Activated T-helper 17 cell treated with anti-CD3 and anti-CD28 coated beads, Interleukin-2, amount 50 U/mL, for 72 hours (primary cell): ENCODE measurements at places on chromosomes 2 and 18. TPM values are rescaled to one million over a fixed set of nuclear protein-coding genes. Genes with fewer than 3 reads are reported as not detected.

GRCh38 chr2:11798701-11799435 is 52.4 kb downstream of the LPIN1 start:
- no peak for ATAC-seq

DNA sequence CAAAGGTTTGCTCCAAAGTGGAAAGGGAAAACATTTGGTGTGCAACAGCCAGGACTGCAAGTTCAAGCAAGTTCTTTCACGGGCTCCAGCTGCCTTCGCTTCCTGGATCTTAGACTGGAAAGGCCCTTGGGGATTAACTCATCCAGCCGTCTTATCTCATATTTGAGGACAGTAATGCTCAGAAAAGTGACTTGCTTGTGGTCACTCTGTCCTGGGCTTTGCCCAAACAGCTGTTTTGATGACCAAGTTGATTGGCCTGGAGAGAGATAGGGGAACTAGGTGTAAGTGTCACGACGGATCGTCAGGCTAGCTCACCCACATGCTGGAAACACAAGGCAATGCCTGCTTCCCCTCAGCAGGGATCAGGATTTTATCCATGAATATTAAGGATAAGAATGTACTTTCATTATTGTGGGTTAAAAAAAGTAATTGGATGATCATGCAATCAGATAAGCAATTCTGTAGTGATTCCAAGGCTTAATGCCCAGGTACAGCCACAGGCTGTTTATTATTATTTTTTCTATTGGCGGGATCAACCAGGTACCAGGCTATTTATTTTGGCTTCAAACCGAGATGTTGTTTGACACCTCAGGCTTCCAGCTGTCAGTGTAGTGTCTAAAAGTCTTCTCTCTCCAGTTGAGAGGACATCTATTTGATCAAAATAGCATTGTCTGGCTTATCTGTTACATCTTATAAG is 162.5 kb upstream of the EPAS1 start:
- ATAC-seq = no peak

GRCh38 chr2:96146153-96146880 is 1.1 kb upstream of the DUSP2 start:
- ATAC-seq = peak; percentile 46

GRCh38 chr18:13800505-13801259 is 23.3 kb upstream of the MC5R start:
- peak; percentile 75 for ATAC-seq

DNA sequence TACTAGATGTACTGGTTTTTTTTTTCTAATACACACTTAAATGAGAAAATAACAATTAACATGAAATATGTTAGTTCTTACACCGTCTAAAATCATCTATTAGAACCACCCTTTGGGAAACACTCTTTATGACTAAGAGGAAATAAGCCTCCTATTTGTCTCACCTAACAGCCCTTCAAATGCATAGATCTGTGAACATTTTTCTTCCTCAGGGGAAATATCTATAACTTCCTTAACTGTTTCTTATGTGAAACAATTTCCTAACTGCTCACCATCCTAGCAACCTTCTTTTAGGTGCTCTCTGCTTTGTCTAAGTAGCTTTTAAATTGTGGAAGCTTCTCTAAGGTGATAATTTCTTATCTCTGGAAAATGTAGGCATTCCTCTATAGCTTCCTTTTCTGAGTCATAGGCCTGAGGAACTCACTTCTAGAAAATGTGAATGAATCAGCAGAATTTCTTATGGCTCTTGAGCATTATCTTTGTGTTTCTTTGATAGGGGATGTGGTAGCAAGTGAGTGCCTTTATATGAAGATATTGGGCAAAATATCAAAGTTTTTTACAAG is 56.1 kb downstream of the CNTNAP5 start:
- ATAC-seq = no peak

GRCh38 chr2:59204040-59204439 is 962.9 kb upstream of the FANCL start:
- ATAC-seq = no peak

DNA sequence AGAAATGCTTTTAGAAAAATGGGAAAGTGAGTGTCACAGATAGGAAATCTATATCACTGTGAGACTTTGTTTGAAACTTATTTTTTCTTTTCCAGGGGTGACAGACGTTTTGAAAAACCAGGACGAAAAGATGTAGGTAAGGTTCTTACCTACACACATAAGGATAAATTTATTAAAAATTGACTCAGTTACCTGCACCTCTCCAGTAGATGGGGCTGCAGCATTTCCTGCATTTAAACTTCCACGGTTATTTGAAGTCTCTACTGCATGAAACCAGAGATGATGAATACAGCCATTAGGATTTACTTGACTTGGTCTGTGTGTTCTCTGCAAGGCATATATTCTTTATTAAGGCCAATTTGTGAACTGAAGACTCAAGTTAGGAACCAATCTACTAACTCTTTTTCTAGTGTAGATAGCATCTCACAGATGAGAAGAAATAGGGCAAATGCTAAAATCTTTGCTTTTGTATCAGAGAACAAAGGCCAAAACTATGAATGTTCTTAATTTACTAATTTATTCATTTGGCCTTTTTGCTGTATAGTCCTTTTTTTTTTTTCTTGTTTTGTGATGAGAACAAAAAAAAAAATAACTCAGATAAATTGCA is 15.0 kb downstream of the KCNJ13 start:
- ATAC-seq = peak; percentile 48

- ATAC-seq = peak; percentile 76
Measured at GRCh38 chr2:157480182-157480961, 36.5 kb upstream of the CYTIP start.

GRCh38 chr18:11909591-11910026 is 1.5 kb upstream of the MPPE1 start:
- peak; percentile 23 for ATAC-seq

DNA sequence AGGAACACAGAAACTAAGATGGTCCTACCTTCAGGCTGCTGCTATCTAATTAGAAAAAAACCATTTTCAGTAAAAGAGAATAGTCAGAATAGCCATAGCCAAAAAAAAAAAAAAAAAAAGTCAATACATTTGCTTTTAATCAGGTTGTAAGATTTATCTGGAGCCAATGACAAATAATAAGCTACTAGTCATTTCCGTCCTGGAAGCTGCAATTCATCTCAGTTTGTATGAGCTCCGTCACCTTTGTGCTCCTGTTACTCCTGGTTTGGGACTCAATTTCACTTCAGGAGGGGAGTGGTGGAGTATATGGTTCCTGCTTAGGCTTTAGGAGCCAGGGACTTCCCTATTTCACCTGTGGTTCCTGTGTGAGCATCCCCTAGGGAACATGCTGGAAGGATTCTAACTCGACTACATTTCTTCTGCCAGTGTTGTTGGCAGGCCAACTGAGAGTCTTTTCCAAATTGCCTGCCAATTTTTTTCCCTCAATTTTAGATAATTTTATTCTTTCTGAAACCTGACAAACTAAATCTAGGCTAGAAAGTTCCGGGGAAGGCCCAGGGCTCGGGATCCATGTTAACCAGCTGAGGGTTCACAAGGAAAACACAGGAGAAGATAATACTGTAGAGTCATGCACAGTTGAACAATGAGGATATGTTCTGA is 481.8 kb downstream of the DLGAP1 start:
- no peak for ATAC-seq

DNA sequence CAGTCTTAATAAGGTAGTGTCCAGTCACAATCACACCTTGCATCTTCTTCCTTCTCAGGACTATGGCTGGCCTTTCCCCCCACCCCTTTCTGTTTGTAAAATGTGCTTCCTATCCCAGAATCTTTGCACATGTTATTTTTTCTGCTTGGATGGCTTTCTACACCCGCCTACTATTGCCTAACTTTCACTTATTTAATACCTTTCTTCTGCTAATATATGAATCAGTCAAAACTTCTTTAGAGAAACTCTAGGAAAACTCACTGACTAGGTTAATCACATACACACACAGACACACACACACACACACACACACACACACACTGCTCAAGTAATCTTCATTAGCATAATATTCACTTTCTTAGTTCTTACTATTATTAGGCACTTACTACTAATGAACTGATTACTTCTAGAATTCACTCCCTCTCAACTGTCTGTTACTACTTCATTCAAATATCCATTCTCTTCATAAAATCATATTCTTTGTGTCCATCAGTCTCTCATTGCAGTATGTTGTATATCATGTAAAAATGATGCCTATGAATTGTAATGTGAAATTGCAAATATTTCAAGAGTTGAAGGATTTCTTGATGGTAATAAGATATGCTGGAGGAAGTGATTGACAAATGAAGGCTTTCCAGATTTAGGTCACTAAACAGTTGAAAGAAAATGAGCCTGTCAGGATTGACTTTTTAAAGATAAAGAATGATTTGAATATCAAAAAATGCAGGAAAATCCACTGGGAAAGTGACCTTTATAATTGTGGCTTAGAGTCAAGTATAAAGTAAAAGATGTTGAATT is 51.2 kb downstream of the CLIP4 start:
- no peak for ATAC-seq

GRCh38 chr2:8615252-8615575 is 66.6 kb upstream of the ID2 start:
- ATAC-seq = no peak

DNA sequence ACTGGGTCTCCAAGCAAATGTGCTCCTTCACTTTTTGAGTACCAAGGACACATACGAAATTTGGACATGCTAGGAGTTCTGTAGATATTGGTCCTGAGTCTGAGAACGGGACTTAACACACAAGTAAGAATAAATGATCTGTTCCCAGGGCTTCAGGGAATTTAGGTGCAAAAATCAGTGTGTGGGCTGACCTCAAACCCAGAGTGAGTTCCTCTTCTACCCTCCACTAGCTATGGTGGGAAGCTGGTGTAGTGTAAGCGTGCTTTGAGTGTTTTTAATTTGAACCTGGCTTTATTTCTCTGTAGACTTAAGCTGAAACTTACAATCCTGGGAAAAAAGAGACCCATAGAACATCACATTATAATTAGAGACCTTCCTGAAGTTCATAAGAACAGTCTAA is 50.5 kb downstream of the MYO3B start:
- no peak for ATAC-seq

- ATAC-seq = no peak
Measured at GRCh38 chr2:56133441-56133840, 50.3 kb upstream of the CCDC85A start.

- no peak for ATAC-seq
Measured at GRCh38 chr2:44938287-44939105, 3.0 kb upstream of the SIX3 start.

DNA sequence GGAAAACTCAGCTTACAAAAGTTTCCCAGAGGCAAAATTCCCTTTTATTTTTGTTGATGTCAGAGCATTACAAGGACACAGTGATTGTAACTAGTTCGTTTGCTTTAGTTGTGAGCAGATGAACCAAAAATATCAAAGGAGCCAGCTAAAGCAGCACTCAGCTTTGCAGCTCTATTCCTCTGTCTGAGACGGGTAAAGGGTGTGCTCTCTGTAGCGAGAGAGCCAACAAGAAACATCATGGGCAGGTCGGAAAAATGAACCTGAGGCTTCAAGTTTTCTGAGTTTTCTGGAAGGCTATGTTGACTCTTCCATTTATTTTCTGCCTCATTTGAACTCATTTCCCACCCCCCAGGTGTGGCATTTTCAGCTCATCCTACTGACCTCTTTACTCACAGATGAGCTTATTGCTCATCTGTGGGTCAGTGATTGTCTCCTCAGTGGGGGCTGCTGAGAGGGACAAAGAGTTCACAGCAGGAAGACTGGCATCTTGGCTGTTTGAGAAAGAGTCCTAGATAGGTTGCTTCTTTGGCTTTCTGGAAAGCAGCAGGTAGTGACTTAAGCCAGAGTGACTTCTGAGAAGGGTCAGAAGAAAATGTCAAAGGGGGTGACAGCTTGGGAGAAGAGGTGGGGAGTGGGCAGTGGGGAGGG is 66.6 kb upstream of the EPC2 start:
- ATAC-seq = no peak

- peak; percentile 50 for ATAC-seq
Measured at GRCh38 chr2:216692636-216693413, 2.5 kb downstream of the IGFBP5 start.

GRCh38 chr2:75246441-75247167 is 47.3 kb upstream of the TACR1 start:
- ATAC-seq = no peak

- ATAC-seq = no peak
Measured at GRCh38 chr2:30798536-30798991, 8.7 kb downstream of the CAPN13 start.

DNA sequence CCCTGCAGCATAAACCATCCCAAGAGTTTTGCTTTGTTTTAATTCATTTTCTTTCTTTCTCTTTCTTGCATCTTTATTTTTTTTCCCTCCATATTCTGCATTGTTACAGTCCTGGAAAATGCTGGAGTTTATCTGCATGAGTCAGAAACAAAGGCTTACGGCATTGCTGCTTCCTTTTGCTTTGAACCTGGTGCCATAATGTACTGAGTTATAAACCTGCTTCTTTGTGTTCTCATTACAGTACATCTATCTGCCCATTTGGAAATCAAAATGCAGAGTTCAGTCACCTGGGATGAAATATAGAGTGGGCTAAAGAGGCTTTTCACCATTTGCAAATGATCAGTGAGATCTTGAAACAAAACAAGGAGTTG is 1009.2 kb upstream of the FANCL start:
- no peak for ATAC-seq

GRCh38 chr2:191369034-191369433 is 123.8 kb downstream of the MYO1B start:
- ATAC-seq = no peak

SPAST gene
- 12.5 TPM for total RNA-seq

NAB1 gene
- 35.6 TPM for total RNA-seq

POTEI gene
- not detected for total RNA-seq

DNAH7 gene
- total RNA-seq = not detected

ZNF516 gene
- 22.8 TPM for total RNA-seq

CCDC68 gene
- total RNA-seq = 0.16 TPM

NEURL3 gene
- total RNA-seq = 0.91 TPM

IL18R1 gene
- 27.7 TPM for total RNA-seq

SLC25A12 gene
- total RNA-seq = 15.2 TPM

FARSB gene
- 48.6 TPM for total RNA-seq

ASB18 gene
- total RNA-seq = not detected

DYSF gene
- total RNA-seq = not detected

RGPD4 gene
- not detected for total RNA-seq

DSG4 gene
- not detected for total RNA-seq

TEKT4 gene
- total RNA-seq = not detected

DCDC2C gene
- not detected for total RNA-seq

CNRIP1 gene
- total RNA-seq = not detected

RAB27B gene
- 0.28 TPM for total RNA-seq
